ENCODE measurements at places on chromosomes 16 and 17.
A peak's percentile ranks its signal among the peaks of the same experiment; 100 is the strongest.

GRCh38 chr17:50573866-50574611, 13.5 kb downstream of the CACNA1G start:
- DNase-seq = no peak

DNA sequence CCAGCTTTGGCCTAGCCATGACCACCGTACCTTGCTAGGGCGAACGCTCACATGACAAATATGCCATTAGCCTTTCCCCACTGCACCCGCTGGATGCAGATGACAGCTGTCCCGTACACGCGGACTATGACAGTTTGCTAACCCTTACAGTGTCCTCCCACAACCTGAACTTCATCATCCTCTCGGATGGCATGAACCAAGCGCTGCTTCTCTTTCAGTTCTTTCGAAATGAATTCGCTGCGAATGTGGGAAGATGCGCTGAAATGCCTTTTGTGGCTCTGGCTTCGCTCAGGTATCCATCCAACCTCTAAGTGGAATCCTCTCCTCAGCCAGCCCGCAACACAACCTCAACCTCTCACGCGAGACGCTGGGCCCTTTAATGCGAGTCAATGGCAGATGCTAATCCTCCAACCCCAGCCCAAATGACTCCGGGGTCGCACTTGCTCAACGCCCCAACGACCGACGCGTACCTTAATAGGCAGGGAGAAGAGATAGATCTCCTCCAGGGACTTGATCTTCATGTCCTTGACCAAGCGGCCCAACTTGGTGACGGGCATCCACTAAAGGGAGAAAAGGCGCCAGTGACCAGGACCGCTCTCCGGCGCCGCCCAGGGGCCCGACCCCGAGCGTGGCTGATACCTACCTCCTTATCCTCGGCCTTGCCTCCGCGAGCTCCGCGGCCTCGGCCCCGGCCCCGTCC, 670 bp downstream of the RPS2 start:
- DNase-seq = no peak

DNA sequence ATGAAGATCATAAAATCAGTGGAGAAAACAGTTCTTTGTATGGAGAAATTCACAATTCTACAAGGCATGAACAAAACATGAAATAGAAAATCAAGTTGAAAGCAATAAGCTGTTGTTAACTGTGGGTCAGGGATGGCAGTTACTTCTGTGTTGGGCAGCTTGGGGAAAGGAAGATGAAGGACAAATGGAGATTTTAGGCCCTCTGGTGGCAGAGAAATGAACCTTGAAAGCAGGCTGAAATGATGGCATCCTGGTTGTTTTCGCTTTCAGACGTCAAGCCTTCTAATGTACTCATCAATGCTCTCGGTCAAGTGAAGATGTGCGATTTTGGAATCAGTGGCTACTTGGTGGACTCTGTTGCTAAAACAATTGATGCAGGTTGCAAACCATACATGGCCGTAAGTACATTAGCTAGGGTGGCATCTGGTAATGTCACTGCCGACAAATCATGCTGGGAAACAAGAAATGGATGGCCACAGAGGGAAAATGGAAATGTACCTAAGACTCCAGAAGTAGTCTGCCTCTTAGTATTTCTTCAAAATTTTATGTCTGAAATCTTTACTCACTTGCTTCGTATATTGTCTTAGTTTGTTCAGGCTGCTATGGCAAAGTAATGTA, 108.9 kb downstream of the MAP2K6 start:
- DNase-seq = peak; percentile 45

GRCh38 chr17:46078675-46079074, 79.6 kb downstream of the STH start:
- DNase-seq = no peak

- no peak for DNase-seq
Measured at GRCh38 chr16:49020436-49020835, 261.2 kb downstream of the CBLN1 start.
